Activated CD4-positive, alpha-beta T cell treated with anti-CD3 and anti-CD28 coated beads, Interleukin-2, amount 50 U/mL, for 1 hour (primary cell): ENCODE measurements at places on chromosomes 6 and 20.

DNA sequence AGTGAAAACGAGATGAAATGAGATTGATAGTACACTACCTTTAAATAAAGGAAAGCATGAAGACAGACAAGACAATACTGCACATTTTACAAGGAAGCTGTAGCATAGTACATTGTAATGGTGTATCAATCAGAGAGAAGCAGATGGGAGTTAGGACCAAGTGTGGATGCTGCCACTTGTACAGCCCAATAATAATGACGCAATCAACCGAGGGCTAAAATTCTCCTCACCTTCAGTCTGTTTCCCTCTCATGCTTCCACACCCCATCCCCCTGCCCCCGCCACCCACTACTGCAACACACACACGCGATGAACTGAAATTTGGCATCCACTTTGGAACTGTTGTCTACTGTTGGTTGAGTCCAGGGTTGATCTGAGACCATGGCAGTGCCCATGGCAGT lies 12.4 kb upstream of the HDGFL1 start:
- no peak for DNase-seq

DNA sequence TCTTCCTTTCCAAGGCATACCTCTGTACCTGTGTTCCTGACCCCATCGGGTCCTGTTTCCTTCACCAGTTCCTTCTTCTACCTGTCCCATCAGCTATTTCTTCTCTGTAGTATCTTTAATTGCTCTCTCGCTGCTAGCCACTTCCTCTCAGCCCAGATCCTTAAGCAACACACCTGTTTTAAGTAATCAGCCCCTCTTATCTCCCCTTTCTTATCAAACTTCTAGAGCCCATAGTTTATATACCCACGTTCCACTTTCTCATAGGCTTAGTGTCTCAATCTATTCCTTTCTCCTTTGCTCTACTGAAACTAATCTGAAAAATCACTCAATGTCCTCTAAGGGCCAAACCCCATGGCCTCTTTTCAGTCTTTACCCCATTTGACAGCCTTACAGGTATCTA lies 239.6 kb downstream of the BTBD9 start:
- DNase-seq: no peak

DNA sequence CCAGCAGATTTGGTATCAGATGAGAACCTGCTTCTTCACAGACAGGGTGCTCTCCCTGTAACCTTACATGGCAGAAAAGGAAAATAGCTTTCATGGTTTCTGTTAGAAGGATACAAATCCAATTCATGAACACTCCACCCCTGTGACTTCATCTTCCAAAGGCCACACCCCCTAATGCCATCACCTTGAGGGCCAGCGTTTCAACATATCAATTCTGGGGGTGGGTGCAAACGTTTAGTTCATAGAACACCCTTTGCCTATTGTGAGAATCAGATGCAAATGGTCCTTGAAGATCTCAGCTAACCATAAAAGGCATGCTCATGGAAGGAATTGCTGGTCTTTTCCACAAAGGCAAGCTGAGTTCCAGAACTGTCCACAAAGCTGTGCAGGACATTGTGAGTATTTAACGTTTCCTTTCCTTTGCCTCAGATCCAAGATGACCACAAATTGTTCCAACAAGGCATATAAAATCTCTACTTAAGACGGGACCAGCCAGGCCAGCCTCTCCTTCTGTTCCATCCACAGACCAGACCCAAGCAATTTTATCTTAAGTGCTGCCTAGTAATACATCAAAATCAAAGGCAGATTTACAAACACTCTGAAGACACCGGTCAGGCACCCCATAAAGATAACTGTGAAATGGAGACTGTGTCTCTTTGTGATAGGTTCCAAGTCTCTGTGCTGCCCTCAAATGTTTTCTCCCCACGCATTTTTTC lies 34.7 kb upstream of the SSTR4 start:
- DNase-seq: no peak

DNA sequence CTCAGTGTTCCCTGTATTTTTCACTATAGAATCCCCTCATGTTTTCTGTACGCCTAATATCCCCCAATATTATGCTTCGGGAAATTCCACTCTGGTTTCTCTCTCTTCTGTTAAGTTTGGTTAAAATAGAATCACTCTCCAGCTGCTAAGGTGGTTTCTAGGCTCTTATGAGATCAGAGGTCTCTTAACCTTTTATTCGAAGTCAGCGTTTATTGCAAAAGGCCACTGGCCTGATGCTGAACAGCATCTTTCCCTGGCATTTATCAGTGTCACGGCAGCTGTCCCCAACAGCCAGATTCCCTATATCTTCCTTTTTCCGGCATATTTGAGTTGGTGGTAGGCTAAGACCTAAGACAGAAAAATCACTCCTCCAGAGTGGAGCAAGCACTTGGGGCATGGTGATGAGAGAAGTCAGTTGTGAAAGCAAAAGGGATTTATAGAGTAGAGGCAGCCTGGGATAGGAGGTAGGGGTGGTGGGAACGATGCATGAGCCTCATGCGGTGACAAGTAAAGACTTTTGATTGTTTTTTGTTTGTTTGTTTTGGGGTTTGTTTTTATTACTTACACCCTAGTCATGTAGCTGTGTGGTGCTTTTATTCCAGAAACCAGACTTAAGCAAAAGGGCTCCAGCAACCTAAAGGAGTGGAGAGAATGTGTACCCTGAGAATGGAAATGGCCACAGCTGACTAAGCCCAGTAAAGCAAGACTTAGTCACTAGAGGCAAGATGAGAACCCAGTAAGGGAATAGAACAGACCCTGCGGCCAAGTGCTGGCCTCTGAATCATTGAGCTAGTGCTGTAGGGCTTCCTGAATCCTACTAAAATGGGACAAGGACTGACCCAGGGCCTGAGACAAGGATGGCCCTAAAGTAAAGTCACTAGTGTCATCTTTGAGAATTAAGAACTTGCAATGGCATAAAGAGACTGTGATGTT lies 233.0 kb upstream of the PRND start:
- DNase-seq: no peak
